Erythroblast (primary cell): ENCODE measurements at places on chromosomes 7 and 10.
A peak's percentile ranks its signal among the peaks of the same experiment; 100 is the strongest.

GRCh38 chr7:153443032-153443701, 609.0 kb upstream of the DPP6 start:
- DNase-seq = no peak

- no peak for DNase-seq
Measured at GRCh38 chr10:43136995-43137716, 1.1 kb upstream of the CSGALNACT2 start.

GRCh38 chr10:50464004-50464409, 159.7 kb downstream of the SGMS1 start:
- DNase-seq = no peak

DNA sequence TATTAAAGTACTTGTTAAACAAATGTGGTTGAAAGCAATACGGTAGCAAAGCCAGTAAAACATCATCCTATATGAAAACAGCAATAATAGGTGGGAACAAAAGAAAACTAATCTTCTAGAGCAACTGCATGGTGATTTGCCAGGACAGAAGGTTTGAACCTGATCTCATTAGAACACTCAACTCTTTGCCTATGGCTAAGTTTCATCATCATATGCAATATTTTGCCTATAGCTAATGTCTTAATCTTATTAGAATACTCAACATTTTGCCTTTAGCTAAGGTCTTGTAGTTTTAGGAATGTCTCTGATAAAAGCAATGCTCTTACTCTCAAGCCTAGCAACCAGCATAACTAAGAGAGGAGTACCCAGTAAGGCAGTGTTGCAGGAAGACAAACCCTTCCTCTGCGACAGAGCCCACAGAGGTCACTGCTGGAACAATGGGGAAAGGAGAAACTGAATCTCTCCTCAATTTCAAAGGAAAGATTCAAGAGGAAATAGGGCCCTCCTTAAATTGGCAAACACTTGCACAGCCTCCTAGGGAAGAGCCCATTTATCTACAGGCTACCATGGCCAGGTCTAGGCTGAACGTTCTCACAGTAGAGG, 38.3 kb downstream of the CADPS2 start:
- no peak for DNase-seq

DNA sequence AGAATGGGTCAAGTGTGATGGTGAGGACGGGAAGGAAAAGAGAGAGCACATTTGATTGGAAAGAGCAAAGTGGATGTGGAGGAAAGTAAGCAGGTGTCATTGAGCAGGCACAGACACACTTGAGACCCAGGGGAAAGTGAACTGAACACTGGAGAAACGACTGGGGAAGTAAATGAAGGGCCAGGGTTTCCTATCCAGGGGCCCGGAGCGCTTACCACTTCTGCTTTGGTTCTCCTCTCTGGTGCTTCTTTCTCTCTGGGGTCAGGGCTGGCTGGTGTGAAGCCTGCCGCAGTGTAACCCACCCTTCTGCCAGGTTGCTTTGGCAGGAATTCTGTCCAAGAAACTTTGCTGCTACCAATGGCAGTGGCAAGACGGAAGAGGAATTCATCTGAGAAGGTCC, 219.3 kb downstream of the SKAP2 start:
- no peak for DNase-seq

DNA sequence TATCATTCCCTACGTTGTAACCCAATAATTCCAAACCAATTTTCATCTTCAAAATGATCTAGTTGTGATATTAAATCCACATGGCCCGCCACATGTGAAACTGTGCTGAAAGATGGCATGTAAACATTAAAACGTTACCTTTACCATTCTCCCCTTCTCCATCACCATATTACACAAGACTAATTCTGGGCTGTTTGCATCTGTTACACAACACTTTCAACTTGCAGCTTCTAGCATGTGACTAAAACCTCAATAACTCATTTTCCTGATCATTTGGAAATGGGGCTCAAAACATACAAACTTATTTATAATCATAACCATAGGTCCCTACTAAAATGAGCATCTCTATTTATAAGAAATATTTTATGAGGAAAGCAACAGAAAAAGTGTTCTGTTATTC, 4.7 kb downstream of the MTERF1 start:
- no peak for DNase-seq

DNA sequence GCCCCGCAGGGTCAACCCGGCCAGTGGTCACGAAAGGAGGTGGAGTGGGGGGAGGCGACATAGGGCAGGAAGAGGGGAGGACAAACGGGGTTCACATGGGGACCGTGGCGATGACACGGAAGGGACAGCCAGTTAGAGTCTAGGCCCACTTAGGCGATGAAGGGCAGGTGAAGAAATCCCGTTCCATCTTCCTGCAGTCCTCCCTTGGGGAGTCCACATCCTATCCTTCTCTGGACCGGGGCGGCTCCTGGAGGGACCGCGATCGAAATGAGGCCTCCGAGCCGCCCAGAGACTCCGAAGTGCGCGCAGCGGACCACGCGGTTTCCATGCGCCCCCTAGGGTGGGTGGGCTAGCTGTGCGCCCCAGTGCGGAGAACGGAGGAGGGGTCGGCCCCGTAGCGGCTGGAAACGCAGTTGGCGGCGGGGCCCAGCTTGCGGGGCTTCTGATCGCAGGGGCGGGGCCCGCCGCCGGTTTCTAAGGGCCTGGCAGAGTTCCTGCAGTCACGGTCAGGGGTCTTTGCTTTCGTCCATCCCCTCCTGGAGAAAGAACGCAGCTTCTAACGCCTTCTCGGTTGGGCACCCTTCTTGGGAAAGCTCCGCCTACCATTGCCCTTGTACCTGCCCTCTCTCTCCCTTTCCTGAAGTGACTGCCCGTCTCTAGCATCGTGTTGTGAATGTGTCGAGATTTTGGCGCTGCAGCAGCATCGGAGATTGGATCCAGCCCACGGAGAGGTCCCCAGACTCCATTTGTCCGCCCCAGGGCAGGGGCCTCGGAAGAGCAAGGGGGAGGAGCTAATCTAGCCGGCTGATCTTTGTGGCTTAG, 17.9 kb upstream of the TMEM225B start:
- peak; percentile 28 for DNase-seq

- DNase-seq = no peak
Measured at GRCh38 chr7:50491209-50491608, 41.1 kb upstream of the FIGNL1 start.

- DNase-seq = no peak
Measured at GRCh38 chr10:49222170-49222569, 34.0 kb upstream of the TMEM273 start.

DNA sequence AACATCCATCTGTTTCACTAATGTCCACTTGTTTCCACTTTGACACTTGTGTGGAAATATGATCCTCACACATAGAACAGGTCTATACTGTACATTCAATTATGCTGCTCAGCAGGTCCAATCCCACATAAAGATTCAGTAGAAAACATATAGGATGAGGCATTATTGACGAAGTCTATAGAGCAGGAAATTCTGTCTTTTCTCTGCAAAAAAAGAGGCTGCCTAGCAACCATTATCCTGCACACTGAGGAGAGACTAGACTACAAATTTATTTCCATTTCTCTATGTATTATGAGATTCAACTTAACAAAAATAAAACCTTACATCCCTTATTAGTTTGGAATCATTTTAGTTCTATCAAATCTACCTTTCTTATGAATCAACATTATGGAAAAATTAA, 204.6 kb upstream of the POM121L12 start:
- no peak for DNase-seq

- DNase-seq = no peak
Measured at GRCh38 chr7:158310924-158311666, 276.5 kb downstream of the PTPRN2 start.

DNA sequence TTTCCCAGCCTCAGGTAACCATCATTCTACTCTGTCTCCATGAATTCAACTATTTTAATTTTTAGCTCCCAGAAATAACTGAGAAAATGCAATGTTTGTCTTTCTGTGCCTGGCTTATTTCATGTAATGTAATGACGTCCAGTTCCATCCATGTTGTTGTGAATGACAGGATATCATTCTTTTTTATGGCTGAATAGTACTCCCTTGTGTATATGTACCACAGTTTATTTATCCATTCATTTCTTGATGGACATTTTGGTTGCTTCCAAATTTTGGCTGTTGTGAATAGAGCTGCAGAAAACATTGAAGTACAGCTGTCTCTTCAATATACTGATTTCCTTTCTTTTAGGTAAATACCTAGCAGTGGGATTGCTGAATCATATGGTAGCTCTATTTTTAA, 10.5 kb downstream of the ATRNL1 start:
- no peak for DNase-seq

- no peak for DNase-seq
Measured at GRCh38 chr7:94450044-94450697, 55.5 kb downstream of the COL1A2 start.

GRCh38 chr7:117682681-117683385, 190.4 kb downstream of the CTTNBP2 start:
- DNase-seq = no peak

DNA sequence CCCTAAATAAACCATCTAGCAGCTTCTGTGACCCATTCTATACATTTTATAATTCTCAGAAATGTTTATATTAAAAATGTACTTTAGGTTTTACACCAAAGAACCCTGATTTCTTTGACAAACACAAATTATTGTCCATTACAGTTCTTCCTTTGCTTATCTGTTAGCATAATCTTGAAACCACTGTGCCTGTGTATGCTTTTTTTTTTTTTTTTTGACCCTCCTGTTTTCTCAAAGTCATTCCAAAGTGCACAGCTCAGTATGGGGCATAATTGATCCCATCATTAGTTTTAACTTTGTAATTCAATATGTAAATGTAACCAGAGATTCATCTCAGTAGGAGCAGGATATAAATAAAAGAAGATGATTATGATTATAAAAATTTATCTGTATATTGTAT, 229.3 kb downstream of the DGKB start:
- DNase-seq = no peak

- no peak for DNase-seq
Measured at GRCh38 chr10:27390681-27391080, 113.4 kb upstream of the RAB18 start.

GRCh38 chr10:114498413-114499111, 94.3 kb upstream of the AFAP1L2 start:
- DNase-seq = no peak

DNA sequence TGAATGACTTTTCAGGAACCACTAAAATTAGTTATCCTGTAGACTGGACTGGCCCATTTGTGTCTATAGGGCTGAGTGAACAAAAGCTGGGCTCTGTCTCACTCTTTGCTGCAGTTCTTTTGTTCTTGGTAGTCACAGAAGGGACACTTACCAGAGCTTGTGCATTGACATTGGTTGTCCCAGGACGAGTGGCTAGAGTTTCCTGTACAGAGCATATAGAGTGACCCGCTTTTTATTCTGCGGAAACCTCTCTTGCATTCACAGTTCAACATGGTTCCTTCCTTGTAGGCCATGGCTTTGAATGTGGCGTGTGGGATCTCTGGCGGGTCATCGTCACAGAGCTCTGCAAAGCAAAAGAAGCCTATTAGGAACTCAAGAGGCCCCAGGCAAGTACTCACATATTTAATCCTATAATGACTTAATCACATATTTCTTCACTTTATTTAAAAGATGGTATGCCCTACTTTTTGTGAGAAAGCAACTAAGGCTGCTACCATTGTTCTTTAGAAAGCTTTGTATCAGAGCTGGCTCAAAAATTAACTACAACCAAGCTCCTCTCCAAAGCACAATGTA, 36.4 kb downstream of the IL2RA start:
- DNase-seq = no peak

- DNase-seq = no peak
Measured at GRCh38 chr7:120927454-120928103, 23.0 kb upstream of the ING3 start.

- DNase-seq = peak; percentile 2
Measured at GRCh38 chr10:88196291-88196690, 332.9 kb downstream of the PTEN start.

GRCh38 chr7:91993976-91994375, 53.3 kb downstream of the AKAP9 start:
- no peak for DNase-seq

GRCh38 chr7:44073664-44074348, 8.4 kb upstream of the PGAM2 start:
- DNase-seq = no peak

DNA sequence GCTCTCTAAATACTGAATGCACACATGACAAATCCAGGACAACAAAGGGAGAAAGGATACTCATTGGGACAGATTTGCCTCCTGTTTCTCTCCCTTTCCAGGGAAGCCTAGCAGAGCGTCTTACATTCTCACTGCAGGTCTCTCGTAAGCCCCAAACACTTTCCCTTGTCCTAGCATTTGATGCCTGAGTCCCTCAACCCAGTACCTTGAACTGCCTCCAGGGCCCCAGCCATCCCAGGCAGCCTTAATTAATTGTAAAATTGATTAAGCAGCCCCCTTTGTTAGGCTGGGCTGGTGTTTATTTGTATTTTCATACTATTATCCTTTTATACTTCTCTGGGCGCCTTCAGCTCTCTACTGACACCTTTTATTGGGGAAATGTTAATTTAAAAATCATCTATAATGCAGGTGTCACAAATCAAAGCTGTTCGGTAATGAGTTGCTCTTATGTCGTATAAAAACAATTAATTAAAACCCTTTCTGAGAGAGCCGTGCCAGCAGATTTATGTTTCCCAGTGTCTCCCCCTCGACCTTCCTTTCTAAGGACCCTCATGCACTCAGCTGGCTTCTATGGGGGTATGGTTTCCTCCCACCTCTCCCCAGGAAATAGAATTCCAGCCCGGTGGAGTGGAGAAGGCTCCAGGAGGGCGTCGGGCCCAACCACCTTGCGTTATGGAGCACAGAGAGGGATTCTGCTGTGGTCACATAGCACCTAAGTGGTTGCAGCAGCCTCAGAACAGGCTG, 243.8 kb downstream of the RPS24 start:
- DNase-seq = no peak

DNA sequence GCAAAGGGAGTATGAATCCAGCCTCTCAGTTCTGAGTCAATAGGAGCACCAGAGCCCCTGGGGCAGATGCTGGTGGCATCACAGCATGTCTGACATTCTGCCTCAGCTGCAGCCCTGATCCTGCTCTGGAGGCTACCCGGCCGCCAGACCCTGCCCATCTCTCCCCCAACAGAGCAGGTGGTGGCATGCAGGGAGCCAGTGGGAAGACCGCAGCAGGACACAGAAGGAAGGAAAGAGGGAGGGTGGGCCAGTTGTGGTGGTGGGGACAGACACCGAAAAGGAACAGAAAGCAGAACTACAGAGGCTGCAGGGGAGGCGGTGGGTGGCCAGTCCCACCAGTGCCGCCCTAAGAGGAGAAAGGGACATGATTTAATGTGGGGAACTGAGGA, 35.3 kb downstream of the BLNK start:
- no peak for DNase-seq

GRCh38 chr10:129934196-129934925, 29.7 kb downstream of the EBF3 start:
- no peak for DNase-seq

DNA sequence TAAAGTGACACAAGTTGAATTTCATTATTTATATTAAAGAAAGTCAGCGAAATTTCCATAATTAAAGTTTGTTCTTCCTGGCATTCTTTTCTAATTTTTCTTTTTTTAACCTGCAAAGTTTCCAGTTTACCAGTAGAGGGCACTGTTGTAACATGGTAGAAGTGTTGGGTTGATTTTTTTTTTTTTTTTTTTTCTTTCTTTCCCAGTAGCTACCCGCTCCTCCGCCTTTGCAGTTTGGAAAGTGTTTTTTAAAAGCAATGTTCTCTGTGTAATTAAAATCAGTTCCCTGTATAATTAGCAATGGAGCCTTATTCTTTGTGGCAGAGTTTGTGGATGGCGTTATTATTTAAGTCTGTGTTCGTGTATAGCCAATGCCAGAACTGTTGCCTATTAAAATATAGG, 53.7 kb downstream of the TAF3 start:
- DNase-seq = peak; percentile 43

- DNase-seq = no peak
Measured at GRCh38 chr10:34710391-34710751, 104.7 kb downstream of the PARD3 start.
